ENCODE measurements at places on chromosomes 7 and 10.

DNA sequence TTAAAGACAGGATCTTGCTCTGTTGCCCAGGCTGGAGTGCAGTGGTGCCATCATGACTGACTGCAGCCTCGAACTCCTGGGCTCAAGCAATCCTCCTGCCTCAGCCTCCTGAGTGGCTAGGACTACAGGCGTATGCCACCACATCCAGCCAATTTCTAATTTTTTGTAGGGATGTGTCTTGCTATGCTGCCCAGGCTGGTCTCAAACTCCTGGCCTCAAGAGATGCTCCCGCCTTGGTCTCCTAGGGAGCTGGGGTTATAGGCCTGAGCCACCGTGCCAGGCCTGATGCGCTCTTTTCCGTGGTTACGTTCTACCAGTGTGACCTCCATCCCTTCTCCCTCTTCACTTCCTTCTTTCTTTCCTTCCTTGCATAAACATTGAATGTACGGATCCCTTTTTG is 34.2 kb upstream of the IL15RA start:
- DNase-seq = no peak

DNA sequence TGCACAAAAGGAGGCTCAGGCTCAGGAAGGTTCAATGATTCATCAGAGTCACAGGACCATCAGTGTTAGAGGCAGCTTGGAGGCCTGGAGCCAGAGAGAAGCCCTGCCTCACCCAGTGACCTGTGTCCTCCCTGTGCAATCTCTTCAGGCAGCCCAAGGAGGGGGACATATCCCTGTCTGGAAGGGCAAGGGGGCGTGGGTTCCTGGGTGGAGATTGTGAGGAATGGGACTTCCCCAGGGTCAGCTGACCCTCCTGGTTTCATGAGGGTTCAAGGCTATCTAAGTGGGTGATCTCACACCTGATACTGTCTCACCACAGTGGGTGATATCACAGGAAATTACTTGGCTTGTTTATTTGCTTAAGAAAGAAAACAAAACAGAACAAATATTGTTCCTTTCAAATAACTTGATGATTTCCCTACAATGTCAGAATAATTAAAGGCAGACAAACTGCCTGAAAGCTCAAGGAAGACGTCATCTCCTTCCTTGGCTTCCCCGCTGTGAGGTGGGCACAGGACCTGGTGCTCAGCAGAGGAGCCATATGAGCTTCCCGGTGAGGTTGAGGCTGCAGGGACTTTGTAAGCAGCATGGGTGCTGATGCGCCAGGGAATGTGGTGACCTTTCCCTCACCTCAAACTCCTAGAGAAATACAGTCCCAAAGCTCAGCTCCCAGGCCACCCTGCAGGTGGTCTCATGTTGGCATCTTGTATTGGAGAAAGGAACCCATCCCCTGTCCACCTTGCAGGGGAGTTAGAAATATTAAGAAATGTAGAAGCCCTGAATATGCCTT is 763.2 kb downstream of the GRID1 start:
- DNase-seq = no peak

DNA sequence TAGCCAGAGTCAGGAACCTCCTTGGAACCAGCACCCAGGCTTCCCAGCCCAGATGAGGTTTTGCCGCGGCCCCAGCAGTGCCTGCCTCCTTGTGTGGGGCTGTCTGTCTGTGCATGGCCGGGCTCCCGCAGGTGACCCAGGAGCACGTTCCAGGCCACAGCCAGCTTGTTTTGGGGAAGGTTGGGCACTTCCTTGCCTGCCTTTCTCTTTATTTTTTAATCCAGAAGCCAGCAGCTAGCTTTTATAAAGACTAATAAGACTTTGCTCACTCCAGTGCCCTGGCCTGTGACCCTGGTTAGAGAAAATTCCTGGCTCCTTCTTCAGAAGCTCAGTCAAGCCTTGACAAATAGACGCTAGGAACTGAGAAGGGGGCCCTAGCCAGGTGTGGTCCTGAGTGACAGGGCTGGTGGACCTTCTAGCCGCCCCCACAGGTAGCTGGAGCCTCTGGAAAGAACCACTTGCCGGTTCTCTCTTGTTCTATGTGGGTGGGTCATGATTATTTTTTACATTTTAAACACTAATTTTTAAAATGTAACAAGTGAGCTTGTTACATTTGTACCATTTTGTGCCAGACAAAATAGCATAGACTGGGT is 837 bp downstream of the SLC29A3 start:
- DNase-seq = no peak

DNA sequence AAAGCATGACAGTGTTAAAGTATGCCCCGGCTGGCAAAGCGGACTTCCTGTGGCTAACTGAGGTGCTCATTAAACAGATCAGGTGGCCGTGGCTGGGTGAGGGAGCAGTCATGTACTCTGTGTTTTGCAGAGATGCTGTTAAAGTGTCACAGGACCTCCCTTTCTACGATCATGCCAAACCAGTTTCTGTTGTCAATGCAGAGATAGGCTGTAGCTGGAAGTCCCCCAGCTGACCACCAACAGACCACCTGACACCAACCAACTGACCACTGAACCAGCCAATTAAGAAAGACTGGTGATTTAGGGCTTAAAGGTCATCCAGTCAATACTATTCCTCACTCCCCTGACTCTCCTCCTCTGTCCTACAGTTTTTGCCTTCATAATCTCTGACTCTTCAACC is 431.1 kb upstream of the LRGUK start:
- no peak for DNase-seq

DNA sequence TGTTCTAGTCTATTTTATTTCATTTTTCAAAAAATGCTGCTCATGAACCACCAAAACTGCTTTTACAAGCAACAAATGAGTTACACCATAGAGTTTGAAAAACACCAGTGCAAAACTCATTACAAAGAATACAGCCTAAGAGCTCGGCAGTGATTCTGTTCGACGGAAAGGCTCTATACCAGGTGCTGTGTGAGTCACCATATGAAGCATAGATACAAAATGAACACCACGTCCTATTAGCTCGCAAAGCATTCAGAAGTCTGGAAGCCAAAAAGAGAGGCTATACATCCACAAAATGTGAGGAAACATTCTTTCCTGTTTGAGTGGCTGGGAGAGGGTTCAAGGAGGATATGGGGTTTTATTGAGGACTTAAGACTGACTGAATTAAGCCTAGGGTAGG is 136.1 kb downstream of the ATE1 start:
- no peak for DNase-seq

Data from germinal center (tissue), 1 donor.